Hematopoietic multipotent progenitor cell treated with erythropoietin and hydrocortisone succinate and interleukin-3 and kit ligand, for 15 days (in vitro differentiated cells): ENCODE measurements at places on chromosomes 2 and 18.

- DNase-seq, result no peak
These were observed 656.9 kb downstream of the EPHA4 start for GRCh38 chr2:220915092-220915623.

GRCh38 chr2:101967826-101968513 lies 23.8 kb upstream of the IL1R2 start:
- no peak for DNase-seq

- DNase-seq, result no peak
These were observed 4.1 kb upstream of the EVA1A start for GRCh38 chr2:75564713-75565359.

DNA sequence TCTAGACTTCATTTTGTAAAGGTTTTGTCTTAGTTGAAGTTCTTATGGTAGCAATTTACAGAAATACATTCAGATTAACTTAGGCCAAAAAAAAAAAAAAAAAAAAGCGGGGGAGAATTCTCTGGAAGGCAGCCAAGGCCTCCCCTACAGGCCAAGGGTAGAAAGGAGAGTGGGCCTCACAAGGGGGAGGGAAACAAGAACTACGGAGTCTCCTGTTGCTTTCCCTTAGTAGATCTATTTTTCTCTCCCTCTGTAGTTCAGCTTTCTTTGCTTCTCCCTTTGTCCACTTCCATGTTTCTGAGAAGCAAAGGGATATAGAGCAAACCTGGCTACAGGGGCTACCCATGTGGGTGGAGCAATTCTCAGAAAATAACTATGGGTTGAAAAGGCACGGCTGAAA lies 2.4 kb upstream of the STK11IP start:
- DNase-seq, result no peak

- DNase-seq, result no peak
These were observed 13.7 kb downstream of the RBBP8 start for GRCh38 chr18:22946846-22947245.

DNA sequence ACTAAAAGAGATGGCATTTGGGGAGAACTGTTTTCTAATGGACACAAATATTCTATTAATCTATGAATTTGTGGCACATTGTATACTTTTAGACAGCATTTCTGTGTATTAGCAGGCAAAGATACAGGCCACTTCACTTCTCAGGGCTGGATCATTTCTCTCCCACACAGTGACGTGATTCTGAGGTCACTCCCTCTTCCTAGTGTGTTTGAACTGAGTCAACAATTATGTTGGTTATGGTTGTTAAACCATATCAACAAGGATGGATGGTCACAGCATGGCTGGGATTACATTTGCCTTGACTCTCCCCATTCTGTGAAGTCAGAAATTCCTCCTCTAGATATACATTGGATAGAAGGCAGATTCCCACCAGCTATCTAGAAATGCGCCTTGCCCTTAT lies 11.6 kb downstream of the NOSTRIN start:
- no peak for DNase-seq

- DNase-seq, result peak; percentile 24
These were observed at the start of gene ZNF804A for GRCh38 chr2:184598316-184599053. TSS of gene ZNF804A (plus strand) at chr2:184598529. CDS start at chr2:184598960, 431 bp downstream.
